ENCODE measurements at places on chromosomes 6 and 20. TPM values are rescaled to one million over a fixed set of nuclear protein-coding genes. Genes with fewer than 3 reads are reported as not detected.

Gene ZNF133
- total RNA-seq, result 25.3 TPM

Gene CST1
- not detected for total RNA-seq

Gene BTBD3
- total RNA-seq, result 21.6 TPM

Gene SLC26A8
- not detected for total RNA-seq

Gene LKAAEAR1
- total RNA-seq, result not detected

Gene TPBG
- total RNA-seq, result 96.9 TPM

- no peaks in the 10 kb centered on the region for H3K36me3 ChIP-seq
- H3K4me1 ChIP-seq, result peaks cover 10% of the 10 kb centered on the region
- no peak overlapping the region for H3K4me3 ChIP-seq
- H3K27me3 ChIP-seq, result peaks cover 37% of the 10 kb centered on the region
Measured at GRCh38 chr20:63137851-63138415, 78.0 kb downstream of the YTHDF1 start.

- H3K27ac ChIP-seq, result no peak overlapping the region
- H3K27me3 ChIP-seq, result peaks cover 45% of the 10 kb centered on the region
- no peak for DNase-seq
- no peaks in the 10 kb centered on the region for H3K36me3 ChIP-seq
Measured at GRCh38 chr6:11606332-11606731, 68.8 kb downstream of the TMEM170B start.

DNA sequence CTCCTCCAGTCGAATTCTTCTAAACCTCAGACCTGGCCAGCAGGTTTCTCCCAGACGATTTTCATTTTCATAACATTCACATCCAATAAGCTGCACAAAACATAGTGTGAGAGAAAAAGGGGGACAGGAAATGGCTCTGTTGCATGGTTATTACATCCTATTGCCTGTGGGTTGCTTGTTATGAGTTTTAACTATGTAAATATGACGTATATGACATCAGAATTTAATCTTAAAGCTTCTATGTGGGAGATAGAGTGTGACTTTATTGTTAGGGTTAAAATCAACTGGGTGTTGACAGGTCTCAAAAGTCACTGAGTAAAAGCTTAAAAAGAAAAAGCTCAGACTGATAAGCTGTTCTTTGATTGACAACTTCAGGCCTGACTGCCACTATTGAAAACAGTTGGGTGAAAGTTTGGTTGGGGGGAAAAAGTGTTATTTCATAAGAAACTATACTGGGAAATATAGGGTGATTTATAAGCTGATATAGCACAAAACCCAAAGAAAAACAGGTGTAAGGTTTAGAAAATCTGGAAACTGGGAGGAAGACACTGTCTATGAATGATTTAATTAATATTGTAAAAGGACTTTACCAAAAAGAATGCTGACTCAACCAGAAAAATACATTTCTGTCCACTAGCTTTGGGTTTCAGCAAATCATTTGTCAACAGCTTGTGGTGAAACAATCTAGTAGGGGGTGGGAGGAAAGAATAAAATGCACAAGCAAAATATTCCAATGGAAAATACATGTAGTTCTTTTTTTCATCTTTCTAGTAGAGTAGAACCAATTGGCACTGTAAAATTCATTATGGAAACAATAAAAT, 134.1 kb upstream of the CEP162 start:
- no peaks in the 10 kb centered on the region for H3K27me3 ChIP-seq
- H3K4me1 ChIP-seq, result no peaks in the 10 kb centered on the region
- DNase-seq, result no peak
- H3K27ac ChIP-seq, result no peak overlapping the region

- H3K4me3 ChIP-seq, result no peak overlapping the region
- peaks cover 5% of the 10 kb centered on the region for H3K36me3 ChIP-seq
- no peaks in the 10 kb centered on the region for H3K4me1 ChIP-seq
- no peaks in the 10 kb centered on the region for H3K27me3 ChIP-seq
Measured at GRCh38 chr6:154901876-154902552, 93.1 kb upstream of the TIAM2 start.

DNA sequence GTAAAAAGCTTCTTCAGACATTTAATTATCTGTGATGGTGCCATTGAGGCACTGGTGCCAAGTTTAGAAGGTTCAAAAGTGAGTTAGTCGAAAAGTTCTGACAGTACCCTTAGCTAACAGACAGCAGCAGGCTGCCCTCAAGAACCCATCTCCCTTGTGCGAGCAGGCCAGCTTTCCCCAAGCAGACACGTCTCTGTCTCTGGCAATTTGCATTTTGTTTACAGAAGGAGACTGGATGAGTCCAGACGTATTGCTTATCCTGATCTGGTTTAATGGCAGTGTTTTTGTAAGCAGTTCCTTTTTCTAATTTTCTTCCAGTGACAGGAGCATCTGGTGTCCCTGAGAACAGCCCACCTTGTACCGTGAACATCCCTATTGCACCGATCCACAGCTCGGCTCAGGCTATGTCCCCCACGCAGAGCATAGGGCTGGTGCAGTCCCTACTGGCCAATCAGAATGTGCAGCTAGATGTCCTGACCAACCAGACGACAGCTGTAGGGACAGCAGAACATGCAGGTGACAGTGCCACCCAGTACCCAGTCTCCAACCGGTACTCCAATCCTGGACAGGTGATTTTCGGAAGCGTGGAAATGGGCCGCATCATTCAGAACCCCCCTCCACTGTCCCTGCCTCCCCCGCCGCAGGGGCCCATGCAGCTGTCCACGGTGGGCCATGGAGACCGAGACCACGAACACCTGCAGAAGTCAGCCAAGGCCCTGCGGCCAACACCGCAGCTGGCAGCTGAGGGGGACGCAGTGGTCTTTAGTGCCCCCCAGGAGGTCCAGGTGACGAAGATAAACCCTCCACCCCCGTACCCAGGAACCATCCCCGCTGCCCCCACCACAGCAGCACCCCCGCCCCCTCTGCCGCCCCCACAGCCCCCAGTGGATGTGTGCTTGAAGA, 58.3 kb upstream of the TMEM181 start:
- no peaks in the 10 kb centered on the region for H3K27me3 ChIP-seq
- peaks cover 50% of the 10 kb centered on the region for H3K36me3 ChIP-seq

- H3K27me3 ChIP-seq, result peaks cover 92% of the 10 kb centered on the region
- DNase-seq, result no peak
- H3K27ac ChIP-seq, result no peak overlapping the region
- no peak overlapping the region for H3K4me3 ChIP-seq
- H3K4me1 ChIP-seq, result peaks cover under 1% of the 10 kb centered on the region
Measured at GRCh38 chr6:169881976-169882375, 130.6 kb downstream of the ERMARD start.

- no peaks in the 10 kb centered on the region for H3K27me3 ChIP-seq
- H3K36me3 ChIP-seq, result no peaks in the 10 kb centered on the region
- peak; percentile 59 for DNase-seq
- H3K4me3 ChIP-seq, result no peak overlapping the region
Measured at GRCh38 chr6:112480553-112480952, 133.4 kb downstream of the RFPL4B start.

GRCh38 chr6:129686941-129687627, 22.9 kb downstream of the ARHGAP18 start:
- peaks cover 53% of the 10 kb centered on the region for H3K4me1 ChIP-seq
- peak; percentile 80 for DNase-seq
- H3K27ac ChIP-seq, result peak overlapping the region; percentile 82
- H3K4me3 ChIP-seq, result no peak overlapping the region
- H3K36me3 ChIP-seq, result no peaks in the 10 kb centered on the region

- peaks cover 13% of the 10 kb centered on the region for H3K27me3 ChIP-seq
- no peaks in the 10 kb centered on the region for H3K36me3 ChIP-seq
- no peak for DNase-seq
- H3K4me1 ChIP-seq, result peaks cover 3% of the 10 kb centered on the region
- no peak overlapping the region for H3K4me3 ChIP-seq
Measured at GRCh38 chr6:87074101-87074621, 20.7 kb downstream of the CGA start.

- H3K27ac ChIP-seq, result no peak overlapping the region
- no peaks in the 10 kb centered on the region for H3K27me3 ChIP-seq
- no peaks in the 10 kb centered on the region for H3K4me1 ChIP-seq
- H3K4me3 ChIP-seq, result no peak overlapping the region
- H3K36me3 ChIP-seq, result no peaks in the 10 kb centered on the region
Measured at GRCh38 chr20:55172310-55173002, 697.1 kb downstream of the DOK5 start.

DNA sequence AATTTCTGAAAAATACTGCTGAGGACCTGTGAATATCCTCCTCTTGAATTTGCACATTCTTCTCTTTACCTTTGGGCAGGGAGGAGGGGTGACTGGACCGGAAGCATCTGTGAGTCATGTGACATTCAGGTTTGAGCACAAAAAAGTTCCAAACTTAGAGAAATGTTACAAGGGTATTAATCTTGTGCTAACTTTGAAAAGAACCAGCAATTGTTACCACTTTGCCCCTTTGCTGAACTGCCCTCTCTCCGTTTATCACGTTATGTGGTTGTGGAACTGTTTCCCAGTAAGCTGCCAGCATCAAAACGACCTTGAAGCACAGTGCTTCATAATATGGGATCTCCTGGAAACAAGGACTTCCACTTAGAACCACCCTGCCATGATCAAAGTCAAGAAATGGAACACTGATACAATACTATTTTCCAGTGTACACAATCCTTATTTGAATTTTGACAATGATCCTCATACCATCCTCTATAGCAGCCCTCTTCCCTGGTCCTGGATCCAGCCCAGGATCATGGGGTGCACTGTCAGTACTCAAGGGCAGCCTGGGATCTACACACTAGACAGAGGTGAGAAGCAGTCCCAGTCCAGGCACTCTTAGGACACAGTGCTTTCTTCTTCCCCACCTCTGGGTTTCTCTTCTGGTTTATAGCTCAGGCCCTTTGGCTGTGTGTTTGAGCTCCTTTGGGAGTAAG, 2.3 kb upstream of the TUBB1 start:
- peaks cover under 1% of the 10 kb centered on the region for H3K36me3 ChIP-seq
- no peaks in the 10 kb centered on the region for H3K27me3 ChIP-seq
- no peak for DNase-seq

DNA sequence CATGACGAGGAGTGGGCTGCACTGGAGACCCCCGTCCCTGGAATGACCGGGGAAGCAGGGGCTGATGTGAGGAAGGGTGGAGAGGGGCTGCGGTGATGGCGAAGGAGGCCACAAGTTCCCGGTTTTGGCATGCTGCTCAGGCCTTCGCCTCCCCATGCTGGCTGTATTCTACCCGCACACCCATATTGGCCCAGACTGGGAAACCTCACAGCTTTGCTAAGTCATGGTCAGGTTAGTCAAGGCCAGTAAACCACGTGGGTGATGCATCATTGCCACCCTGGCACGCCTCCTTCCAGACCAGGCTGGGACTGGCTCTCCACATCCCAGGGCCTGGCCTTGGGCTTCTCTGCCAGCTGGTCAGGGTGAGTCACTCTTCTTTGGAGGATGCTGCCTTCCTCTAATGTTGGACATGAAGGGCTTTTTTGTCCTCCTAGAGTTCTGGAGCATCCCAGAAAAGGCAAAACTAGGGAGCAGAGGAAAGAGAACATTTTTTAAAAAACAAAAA, 53.8 kb downstream of the PCNA start:
- DNase-seq, result peak; percentile 99
- no peak overlapping the region for H3K4me3 ChIP-seq
- H3K36me3 ChIP-seq, result peaks cover 6% of the 10 kb centered on the region
- no peaks in the 10 kb centered on the region for H3K27me3 ChIP-seq
- H3K27ac ChIP-seq, result peak overlapping the region; percentile 98

DNA sequence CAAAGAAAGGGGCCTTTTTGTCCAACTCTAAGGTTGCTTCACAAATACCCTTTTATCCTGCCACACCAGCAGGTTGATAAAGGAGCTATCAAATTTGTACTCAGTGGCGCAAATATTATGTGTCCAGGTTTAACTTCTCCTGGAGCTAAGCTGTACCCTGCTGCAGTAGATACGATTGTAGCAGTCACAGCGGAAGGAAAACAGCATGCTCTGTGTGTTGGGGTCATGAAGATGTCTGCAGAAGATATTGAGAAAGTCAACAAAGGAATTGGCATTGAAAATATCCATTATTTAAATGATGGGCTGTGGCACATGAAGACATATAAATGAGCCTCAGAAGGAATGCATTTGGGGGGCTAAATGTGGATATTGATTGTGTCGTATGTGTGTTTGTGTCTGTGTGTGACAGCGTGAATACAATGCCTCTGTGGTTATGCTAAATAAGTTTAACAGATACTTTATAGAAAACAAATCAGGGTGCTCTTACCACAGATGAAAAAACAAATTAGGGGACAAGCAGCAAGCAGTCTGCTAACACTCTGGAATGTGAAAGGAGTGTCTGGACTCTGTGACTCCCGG, 33.6 kb downstream of the HM13 start:
- H3K27ac ChIP-seq, result peak overlapping the region; percentile 97
- DNase-seq, result no peak
- peak overlapping the region; percentile 82 for H3K4me3 ChIP-seq
- peaks cover 76% of the 10 kb centered on the region for H3K36me3 ChIP-seq
- peaks cover 14% of the 10 kb centered on the region for H3K4me1 ChIP-seq

DNA sequence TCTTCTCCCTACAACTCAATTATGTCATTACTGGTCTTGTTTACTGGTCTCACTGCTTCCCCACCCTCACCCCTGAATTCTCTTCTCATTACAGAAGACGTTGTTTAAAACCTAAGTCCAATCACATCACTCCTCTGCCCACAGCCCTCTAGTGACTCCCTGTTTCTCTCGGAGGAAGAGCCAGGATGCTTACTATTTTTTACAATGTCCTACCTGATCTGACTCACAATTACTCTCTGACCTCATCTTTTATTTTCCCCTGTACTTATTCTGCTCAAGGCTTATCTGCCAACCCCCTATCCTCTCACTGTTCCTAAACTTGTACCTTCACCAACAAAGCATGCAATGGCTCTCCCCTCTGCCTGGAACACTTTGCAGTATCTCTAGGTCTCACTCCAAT, 400.4 kb upstream of the PTCHD4 start:
- H3K4me3 ChIP-seq, result no peak overlapping the region
- H3K27ac ChIP-seq, result no peak overlapping the region
- no peaks in the 10 kb centered on the region for H3K36me3 ChIP-seq
- H3K4me1 ChIP-seq, result peaks cover 7% of the 10 kb centered on the region

DNA sequence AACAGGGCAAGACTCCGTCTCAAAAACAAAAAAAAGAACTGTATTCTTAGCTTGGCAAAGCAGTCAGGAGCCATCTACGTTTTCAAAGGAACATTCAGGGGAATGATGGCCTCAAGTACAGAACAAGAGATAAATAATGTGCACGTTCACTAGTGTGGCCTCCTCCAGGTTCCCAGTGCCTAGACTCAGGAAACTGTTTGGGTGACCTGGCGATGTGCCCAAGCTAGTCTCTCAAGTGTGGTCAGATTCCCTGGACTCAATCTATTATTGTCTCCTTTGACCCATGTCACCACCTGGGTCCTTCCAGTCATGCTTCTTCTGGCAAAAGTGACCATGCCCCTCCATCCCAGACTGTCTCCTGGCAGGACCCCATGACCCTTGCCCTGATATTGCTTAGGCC, 23.7 kb downstream of the TRAF3IP2 start:
- peaks cover 42% of the 10 kb centered on the region for H3K4me1 ChIP-seq
- no peak for DNase-seq
- H3K27ac ChIP-seq, result peak overlapping the region; percentile 70
- peaks cover 40% of the 10 kb centered on the region for H3K36me3 ChIP-seq
- no peak overlapping the region for H3K4me3 ChIP-seq

GRCh38 chr6:3785745-3786098, 34.2 kb upstream of the PXDC1 start:
- H3K27me3 ChIP-seq, result no peaks in the 10 kb centered on the region
- H3K4me1 ChIP-seq, result peaks cover 17% of the 10 kb centered on the region
- no peak overlapping the region for H3K4me3 ChIP-seq
- no peak for DNase-seq
- no peaks in the 10 kb centered on the region for H3K36me3 ChIP-seq
- H3K27ac ChIP-seq, result no peak overlapping the region

GRCh38 chr6:39322306-39322850, at the start of gene KCNK16:
Gene KCNK16 (minus strand): TSS chr6:39322702. CDS start chr6:39322540, 162 bp downstream.
- no peaks in the 10 kb centered on the region for H3K4me1 ChIP-seq
- H3K27ac ChIP-seq, result no peak within 1 kb of the TSS
- no peak for DNase-seq
- no peak within 1 kb of the TSS for H3K4me3 ChIP-seq
